ENCODE measurements at places on chromosomes 13 and 19.
A peak's percentile ranks its signal among the peaks of the same experiment; 100 is the strongest.

DNA sequence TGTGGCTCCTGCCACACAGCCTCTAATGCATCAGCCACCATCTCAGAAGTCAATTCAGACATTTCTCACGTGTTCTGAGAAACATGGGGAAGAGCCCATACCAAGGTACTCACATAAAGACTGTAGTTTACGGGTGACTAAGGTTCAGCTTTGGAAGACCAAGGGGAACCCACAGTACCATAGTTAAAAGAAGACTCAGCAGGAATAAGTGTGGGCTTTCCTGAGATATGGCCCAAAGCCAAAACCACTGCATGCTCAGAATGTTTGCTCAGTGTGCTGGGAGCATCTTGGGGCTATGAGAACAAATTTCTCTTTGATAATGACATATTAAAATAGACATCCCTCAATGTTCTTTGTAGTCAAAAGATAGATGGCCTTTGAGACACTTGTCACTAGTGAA lies 283.8 kb downstream of the DCT start:
- DNase-seq: peak; percentile 93

DNA sequence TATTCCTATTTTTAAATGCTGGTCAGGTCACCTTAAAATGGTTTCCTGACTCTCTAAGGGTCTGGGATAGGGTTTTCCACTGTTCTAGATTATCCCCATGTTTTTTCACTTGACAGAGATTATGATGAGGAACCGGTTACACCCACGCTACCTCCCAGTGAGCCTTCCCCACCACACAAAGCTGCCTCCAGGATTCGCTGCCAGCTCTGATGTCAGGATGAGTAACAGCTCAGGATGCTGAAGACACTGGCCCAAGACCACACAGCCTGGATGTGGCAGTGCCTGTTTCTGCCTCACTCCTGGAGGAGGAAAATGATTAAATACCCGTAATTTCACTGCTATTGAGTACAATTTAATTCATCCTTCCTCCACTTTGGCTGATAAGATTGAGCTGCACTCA lies 22.9 kb downstream of the ZNF114 start:
- peak; percentile 90 for DNase-seq

DNA sequence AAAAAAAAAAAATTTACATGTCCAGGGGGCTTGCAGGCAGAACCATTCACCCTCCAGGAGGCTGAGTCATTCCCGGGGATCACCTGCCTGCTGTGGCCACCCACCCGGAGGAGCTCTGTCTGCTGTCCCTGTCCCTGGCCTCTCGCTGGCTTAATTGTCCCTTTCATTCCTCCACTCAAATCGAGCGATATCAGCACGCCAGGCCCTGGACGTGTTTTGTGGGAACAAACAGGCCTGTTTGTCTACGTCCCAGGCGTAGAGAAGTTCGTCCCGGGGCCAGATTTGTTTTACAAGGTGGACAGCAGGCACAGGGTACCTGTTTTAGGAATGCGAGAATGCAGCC lies 21.2 kb downstream of the SULT2B1 start:
- no peak for DNase-seq

DNA sequence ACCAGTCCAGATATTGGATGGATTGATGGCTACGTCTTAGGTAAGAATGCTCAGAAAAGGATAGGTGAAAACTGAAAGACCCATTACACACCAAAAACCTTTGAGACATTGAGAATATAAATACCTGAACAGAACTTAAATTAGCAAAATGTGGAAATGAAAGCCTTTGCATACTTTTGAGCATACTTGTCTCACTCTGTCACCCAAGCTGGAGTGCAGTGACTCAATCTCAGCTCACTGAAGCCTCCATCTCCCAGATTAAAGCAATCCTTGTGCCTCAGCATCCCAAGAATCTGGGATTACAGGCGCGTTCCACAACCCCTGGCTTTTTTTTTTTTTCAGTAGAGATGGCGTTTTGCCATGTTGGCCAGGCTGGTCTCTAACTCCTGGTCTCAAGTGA lies 695.3 kb downstream of the DACH1 start:
- no peak for DNase-seq

- DNase-seq: peak; percentile 51
These were observed 13.2 kb downstream of the KLHL26 start for GRCh38 chr19:18650021-18650390.

DNA sequence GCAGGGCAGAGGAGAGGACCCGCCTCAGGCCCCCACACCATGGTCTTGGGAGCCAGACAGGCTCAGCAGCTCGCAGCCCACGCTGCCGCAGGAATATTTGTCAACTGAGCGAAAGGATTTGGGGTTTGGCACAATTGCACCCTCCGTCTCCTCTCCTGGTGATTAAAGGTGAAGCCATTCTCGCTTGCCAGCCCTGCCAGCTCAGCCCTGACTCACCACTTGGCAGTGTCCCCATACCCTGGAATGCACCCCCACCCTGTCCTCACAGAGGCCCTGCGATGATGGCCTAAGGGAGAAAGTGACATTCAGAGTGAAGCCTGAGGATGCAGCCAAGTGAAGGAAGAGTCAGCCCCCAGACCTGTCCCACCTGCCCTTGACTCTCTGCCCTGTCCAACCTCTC lies 18.8 kb downstream of the CYTH2 start:
- peak; percentile 70 for DNase-seq

DNA sequence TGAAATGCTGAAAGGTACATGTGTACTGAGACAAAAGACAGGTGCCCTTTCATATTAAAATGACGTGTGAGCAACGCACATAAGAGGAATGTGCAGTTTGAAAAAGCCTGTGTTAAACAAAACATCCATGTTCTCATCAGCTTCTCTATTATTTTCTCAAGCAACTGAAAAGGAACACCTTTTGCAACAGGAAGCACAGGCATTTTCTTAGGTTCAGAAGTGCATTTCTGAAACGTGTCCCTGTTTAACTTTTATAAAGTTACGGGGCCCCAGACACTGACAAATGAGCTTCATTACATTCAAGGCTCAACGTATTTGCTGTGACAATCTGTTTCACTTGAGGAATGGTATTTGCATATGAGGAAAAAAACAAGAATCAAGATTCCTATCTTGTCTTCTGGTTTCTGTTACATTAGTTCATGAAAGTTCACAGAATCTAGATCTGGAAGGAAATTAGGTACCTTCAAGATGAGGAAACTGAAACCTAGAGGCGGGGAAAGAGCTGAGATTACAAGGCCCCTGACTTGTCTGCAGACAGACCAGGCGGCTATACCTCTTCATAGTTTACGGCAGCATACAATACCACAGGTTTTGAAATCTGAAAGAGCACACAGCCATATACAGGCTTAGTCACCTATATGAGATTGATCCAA lies 431.7 kb downstream of the KLF12 start:
- DNase-seq: no peak

DNA sequence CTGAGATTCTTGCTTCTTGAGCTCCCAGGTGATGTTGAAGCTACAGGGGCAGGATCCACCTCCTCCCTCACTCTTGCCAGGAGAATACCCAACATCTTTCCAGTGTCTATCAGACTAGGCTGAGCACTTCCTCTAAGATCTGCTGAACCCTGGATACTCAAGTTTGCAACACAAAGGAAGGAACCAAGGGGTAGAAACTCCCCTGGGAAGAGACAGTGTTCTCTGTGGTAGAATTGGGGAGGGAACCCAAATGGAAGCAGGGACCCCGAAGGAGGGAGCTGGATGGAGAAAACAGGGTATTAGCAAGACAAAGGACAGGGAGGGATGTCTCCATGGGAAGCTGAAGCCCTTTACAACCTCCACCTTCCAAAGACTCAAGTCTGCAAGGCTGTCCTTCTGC lies 117.6 kb downstream of the DNAJC15 start:
- DNase-seq: no peak

DNA sequence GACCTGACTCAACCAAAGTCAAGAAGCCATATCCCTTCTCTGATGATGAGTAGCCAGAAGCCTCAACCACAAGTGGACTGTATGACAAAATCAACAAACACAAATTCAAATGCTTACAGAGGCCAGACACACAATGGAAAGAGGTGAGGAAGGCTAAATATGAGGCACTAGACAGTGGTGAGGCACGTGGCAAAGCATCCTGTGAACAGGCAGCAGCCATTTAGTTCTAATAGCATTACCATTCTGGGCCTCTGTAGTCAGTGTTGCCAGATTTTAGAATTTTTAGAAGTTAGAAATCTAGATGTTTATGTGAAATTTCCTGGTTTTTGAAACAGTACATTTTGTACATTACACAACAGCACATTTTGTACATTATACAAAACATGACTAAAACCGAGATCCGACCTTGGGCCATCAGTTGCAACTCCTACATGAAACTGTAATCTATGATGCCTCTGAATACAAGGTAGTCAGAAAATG lies 403.3 kb downstream of the COG6 start:
- peak; percentile 74 for DNase-seq

DNA sequence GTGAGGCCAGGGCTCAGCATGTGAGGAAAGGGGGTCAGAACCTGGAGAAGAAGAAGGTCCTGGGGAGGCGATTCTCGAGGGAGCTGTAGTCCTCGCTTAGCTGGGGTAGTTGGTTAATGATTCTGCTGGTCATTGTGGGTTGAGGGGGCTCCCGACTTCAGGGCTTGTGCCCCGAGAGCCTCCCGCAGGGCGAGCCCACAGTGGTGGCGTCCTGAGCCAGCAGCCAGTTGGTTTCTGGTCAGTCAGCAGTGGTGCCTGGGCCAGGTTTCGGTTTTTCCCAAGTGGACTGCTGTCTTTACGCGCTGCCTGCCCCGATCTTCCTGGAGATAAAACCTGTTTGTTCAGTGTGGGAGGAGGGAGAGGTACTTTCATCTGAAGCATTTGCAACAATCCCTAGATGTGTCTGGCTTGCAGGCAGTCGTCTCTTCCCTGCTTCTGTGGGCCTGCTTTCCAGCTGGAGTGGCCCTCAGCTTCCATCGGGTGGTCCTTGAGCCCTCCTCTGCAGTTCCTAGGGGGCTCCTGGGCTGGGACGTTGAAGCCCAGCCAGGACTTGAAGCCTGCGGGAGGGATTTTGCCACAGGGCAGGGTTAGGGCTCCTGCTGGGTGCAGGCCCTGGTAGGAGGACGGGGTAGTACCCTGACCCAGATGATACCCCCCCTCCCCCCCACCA lies 3.2 kb downstream of the PTBP1 start:
- peak; percentile 65 for DNase-seq

DNA sequence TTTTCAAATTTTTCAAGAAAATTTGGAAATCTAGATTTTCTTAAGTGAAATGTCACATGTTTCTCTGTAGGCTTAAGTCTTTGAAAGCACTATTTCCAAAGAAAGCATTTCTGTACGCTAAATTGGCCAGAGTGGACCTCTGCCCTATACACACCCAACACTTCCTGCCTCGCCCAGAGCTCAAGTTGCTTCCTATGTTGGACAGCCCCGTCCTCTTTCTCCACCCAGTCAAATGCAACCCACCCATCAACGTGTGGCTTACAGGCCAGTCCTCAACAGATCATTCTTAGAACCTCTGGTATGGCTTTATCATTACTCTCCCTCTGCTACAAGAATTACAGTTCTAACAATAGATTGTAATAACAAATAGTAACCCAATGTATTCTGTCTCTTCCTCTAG lies 24.2 kb downstream of the KLF12 start:
- DNase-seq: no peak

DNA sequence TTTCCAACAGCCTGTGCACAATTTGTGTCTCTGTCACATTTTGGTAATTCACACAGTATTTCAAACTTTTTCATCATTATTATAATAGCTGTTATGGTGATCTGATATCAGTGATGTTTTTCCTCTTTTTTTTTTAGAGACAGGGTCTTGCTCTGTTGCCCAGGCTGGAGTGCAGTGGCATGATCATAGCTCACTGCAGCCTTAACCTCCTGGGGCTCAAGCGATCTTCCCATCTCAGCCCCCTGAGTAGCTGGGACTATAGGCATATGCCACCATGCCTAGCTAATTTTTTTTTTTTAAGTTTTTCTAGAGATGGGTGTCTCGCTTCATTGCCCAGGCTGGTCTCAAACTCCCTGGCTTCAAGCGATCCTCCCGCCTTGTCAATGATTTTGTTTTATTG lies 5.8 kb downstream of the MARK4 start:
- no peak for DNase-seq

- peak; percentile 56 for DNase-seq
These were observed 54.0 kb upstream of the IRS2 start for GRCh38 chr13:109840201-109840892.

GRCh38 chr13:33411312-33411711 lies 125.8 kb upstream of the STARD13 start:
- no peak for DNase-seq

DNA sequence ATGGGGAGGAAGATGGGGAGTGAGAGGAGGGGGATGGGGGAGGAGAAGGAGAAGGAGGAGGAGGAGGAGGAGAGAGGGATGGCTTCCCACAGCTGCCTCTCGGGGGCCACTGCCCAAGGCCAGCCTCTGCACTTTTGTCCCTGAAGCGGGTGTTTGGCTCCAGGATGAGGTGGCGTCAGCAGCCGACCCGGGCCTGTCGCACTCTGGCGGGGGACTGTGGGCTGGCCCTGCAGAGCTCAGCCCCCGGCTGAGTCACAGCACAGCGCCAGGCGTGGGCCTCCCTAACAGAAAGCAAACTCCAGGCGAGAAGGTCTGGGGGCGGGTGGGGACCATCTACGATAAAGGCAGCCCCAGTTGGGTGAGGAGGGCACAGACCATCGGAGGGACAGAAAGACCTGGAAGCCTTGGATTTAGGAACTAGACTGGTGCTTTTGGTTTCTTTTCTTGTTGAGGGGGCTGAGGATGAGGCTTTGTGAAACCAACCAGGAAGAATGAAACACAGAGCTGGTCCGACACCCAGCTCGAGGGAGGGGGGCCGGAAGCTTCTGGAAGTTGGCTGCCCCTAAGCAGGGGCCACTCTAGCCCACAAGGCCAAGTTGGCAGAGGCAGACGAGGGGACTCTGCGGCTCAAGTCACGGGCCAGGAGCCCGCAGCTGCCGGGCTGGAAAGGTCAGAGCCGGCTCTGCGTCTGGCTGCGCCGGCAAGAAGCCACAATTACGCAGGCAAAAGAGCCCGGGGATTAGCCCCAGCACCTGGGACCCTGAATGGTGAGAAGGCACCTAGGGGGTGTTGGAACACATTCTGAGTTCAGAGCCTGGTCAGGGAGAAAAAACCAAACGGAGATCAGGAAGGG lies 18.2 kb downstream of the LSM4 start:
- peak; percentile 75 for DNase-seq

GRCh38 chr13:25874907-25875306 lies 176.9 kb downstream of the SHISA2 start:
- no peak for DNase-seq

GRCh38 chr13:108957369-108958012 lies 328.1 kb downstream of the MYO16 start:
- peak; percentile 74 for DNase-seq
